ENCODE measurements at places on chromosomes 5 and 9. TPM values are rescaled to one million over a fixed set of nuclear protein-coding genes. Genes with fewer than 3 reads are reported as not detected.

GRCh38 chr5:113253037-113253436 is 181.8 kb downstream of the TSSK1B start:
- H3K36me3 ChIP-seq, result no peaks in the 10 kb centered on the region
- H3K27ac ChIP-seq, result no peak overlapping the region
- no peaks in the 10 kb centered on the region for H3K27me3 ChIP-seq
- peaks cover 19% of the 10 kb centered on the region for H3K4me1 ChIP-seq

DNA sequence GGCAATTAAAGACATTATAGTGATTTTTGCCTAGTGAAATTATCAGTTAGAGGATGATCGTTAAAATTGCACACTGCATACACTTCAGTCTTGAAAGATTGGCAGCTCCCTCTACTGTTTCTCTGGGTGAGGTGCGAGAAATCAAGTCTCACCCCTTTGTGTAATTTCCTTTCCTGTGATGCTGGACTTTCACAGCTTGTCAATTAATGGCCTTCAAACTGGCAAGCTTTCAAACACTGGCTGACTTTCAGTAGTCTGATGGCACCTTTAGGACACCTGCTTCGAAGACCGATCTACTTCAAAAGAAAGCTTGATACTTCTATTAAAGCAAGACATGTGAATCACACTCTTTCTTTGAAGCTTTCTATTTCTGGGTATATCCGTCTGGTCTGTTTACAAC is 706.7 kb upstream of the PTPRD start:
- H3K27ac ChIP-seq, result no peak overlapping the region
- no peaks in the 10 kb centered on the region for H3K4me1 ChIP-seq
- no peaks in the 10 kb centered on the region for H3K27me3 ChIP-seq

DNA sequence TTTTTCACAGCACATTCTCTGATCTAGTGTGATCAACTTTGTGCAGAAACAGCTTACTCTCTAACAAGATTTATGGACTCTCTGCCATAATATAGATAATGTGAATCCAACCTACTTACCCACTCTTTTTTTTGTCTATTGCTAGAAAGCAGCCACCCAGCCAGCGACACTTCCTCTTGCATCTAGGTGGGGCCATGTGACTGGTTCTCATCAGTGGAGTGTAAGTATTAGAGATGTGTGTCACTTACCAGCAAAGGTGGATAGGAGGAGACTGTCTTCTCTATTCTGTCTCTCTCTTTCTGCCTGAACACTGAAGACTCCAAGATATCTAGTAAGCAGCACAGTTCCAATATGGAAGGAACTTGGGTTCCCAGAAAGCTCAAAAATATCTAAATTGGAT is 174.8 kb downstream of the MCTP1 start:
- H3K27ac ChIP-seq, result no peak overlapping the region
- no peaks in the 10 kb centered on the region for H3K36me3 ChIP-seq
- no peak overlapping the region for H3K4me3 ChIP-seq
- DNase-seq, result no peak
- no peaks in the 10 kb centered on the region for H3K27me3 ChIP-seq

DNA sequence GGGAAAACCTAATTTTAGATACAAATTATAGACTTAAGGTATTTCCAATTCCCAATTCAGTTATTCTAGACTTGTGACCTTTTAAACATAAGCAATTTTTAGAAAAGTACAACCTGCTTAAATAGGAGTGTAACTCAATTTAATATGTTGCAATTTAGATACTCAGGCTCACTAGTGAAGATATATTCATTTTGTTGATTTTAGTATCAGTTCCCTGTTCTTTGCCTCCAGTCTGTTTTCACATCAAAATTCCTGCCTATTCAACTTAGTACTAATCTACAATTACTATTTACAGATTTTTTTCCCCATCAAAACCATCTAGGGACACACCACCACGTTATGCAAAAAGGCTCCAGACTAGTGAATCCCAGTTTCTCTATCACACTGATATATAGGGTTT is 30.4 kb downstream of the PWWP2A start:
- no peaks in the 10 kb centered on the region for H3K27me3 ChIP-seq
- no peak for DNase-seq
- H3K27ac ChIP-seq, result no peak overlapping the region
- no peak overlapping the region for H3K4me3 ChIP-seq
- no peaks in the 10 kb centered on the region for H3K4me1 ChIP-seq

DNA sequence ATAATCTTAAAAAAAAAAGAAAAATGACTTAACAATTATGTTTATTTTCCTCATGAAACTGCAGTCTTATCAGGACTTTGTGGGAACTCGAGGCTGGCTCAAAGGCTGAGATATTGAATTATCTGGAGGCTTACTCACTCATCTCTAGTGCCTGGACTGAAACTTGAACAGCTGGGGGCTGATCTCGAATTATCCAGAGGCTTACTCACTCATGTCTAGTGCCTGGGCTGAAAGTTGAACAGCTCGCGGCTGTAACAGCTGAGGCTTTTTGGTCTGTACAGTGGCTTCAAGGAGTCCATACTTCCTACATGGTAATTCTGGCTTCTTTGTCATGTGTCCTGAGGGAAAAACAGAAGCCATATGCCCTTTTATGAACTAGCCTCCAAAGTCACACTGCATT is 371.9 kb downstream of the CETN3 start:
- DNase-seq, result no peak
- H3K36me3 ChIP-seq, result no peaks in the 10 kb centered on the region
- no peaks in the 10 kb centered on the region for H3K27me3 ChIP-seq
- H3K27ac ChIP-seq, result no peak overlapping the region
- no peak overlapping the region for H3K4me3 ChIP-seq
- H3K4me1 ChIP-seq, result no peaks in the 10 kb centered on the region

DNA sequence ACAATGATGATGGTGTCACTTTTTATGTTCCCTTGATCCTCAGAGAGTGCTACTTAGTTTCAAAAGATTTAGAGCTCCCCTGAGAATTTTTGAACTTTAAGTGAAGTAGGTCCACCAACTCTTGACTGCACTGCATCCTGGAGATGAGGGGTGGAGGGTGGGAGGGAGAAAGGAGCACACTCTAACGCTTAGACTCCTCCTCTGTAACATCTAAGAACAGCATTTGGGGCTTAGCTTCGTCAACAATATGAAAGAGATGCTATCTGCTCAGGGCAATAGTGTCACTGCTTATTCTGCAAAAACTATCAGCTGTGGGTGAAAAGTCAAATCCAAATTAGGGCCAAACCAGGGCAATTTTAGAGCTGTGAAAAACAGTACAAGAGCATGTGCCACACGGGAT is 242.8 kb upstream of the EFNA5 start:
- H3K4me1 ChIP-seq, result no peaks in the 10 kb centered on the region
- no peak overlapping the region for H3K4me3 ChIP-seq
- DNase-seq, result no peak
- no peaks in the 10 kb centered on the region for H3K27me3 ChIP-seq
- no peaks in the 10 kb centered on the region for H3K36me3 ChIP-seq
- no peak overlapping the region for H3K27ac ChIP-seq

DNA sequence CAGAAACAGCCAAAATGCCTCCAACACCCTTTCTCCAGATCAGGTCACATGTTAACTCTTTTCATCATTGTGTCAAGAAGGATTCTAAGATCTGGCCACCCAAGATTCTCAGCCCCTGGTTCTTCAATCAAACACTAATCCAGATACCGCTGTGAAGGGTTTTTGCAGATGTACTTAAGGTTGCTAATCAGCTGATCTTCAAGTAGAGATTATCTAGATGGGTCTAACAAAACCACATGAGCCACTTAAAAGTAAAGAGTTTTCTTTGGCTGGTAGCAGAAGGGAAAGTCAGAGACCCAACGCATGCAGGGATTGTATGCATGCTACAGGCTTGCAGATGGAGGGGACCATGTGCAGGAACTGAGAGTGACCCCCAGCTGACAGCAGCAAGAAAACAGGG is 267.9 kb downstream of the CDK5RAP2 start:
- no peak for DNase-seq
- no peak overlapping the region for H3K27ac ChIP-seq
- no peaks in the 10 kb centered on the region for H3K36me3 ChIP-seq
- H3K27me3 ChIP-seq, result no peaks in the 10 kb centered on the region
- no peak overlapping the region for H3K4me3 ChIP-seq
- no peaks in the 10 kb centered on the region for H3K4me1 ChIP-seq

DNA sequence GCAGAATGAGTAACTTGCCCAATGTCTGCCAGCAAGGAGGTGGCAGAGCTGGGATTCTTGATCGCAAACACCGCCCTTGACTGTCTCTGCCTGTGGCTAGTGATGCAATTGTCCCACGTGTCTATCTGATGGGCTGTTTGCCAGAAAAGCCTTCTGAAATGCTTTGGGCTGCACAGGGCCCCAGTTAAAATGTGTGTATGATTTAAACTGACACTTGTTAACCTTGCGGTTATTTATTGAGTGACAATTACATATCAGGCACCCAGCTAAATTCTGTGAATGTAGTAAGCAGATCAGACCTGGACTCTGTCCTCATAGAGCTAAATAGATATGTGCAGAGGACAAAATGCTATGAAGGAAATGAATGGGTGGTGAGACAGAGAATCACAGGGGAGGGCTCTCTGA is 11.6 kb upstream of the IL12B start:
- peak overlapping the region; percentile 31 for H3K27ac ChIP-seq
- peak; percentile 72 for DNase-seq
- peaks cover 15% of the 10 kb centered on the region for H3K4me1 ChIP-seq

DNA sequence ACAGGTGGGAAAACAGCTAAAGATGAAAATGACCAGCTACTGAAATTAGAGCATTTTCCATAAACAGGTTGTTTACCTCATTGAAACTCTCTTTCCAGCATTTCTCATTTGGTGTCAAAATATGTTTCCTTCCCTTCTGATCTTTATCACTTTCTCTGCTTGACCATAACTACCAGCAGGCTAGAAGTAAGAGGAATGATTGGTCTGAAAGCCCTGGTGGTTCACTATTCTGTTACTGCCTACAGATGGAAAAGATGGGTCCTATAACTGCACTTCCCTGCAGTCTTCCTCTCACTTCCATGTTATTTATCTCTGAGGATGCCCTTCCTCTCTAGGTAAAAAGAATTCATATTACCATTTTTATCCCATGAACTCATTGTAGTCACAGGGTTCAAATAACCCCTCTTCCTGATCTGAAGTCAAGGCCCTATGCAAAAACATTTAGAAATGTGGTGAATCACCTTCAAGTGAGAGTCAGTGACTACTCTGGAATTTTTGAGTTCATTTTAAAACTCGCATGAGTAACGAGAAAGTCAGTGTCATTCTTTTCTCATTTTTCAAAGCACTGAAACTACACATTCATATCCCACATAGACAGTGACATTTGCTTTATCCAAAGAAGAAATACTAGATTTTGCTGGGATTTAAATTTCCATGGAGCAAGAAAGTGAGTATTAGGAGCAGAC is 51.7 kb downstream of the ZNF474 start:
- no peaks in the 10 kb centered on the region for H3K36me3 ChIP-seq
- peaks cover 16% of the 10 kb centered on the region for H3K4me1 ChIP-seq
- no peak for DNase-seq
- no peak overlapping the region for H3K4me3 ChIP-seq
- H3K27ac ChIP-seq, result no peak overlapping the region

DNA sequence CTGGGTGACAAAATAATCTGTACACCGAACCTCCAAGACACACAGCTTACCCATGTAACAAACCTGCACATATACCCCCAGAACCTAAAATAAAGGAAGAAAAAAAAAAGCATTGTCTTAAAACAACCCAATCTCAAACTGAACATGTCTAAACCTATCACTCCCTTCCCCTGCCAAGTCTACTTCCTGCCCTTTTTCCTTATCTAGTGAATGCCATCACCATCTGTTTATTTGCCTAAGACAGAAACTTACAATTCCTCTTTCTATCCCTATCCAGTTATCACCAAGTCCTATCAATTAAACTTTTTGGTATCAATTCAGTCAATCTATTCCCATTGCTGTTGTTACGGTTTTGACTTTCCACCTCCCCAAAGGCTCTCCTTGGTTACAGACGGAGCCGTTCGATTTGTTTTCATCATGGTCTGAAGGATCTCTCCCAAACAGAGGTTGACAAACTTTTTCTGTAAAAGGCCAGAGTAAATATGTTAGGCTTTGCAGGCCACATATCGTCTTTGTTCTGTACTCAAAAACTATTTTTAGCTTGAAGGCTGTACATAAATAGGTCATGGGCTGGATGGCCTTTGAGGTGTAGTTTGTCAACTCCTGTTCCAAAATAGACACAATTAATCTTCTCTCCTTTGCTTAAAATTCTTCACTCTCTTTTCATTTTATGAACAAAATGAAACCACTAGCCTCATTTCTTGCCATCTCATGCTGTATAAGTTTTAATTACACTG is 12.1 kb downstream of the NOL8 start:
- no peak overlapping the region for H3K4me3 ChIP-seq
- no peak for DNase-seq
- no peak overlapping the region for H3K27ac ChIP-seq

DNA sequence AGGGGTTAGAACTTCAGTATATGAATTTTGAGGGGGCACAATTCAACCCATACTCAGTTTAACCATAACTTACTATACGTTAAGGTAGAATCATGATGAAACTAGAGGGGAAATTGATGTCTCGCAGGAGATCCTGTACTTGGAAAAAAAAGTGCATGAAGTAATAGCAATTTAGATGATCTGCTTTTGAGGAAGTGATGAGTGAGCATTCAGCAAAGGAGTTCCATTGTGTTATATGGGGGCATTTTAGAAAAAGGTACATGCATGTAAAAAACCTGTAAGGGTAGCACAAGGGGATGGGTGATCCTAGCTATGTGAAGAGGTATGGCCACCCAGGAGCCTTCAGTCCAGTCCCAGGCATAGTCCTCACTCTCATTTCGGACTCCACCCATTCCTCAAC is 14.8 kb upstream of the TMC1 start:
- no peaks in the 10 kb centered on the region for H3K36me3 ChIP-seq
- no peaks in the 10 kb centered on the region for H3K4me1 ChIP-seq
- H3K27me3 ChIP-seq, result no peaks in the 10 kb centered on the region

DNA sequence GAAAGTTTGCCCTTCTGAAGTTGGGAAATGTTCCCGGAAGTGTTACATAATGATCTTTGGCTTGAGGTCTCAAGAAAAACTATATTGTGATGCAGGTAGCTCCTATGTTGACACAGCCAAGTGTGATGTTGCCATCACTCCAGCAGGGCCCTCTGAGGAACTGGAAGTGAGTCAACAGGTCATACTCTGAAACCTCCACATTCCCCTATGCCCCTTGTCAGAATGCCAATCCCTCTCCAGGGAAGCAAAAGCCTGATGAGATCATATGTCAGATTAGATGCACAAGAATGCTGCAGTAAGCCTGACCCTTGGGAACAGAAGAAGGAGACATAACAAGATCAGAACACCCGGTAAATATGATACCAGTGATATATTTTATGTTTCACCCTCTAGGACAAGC is 66.8 kb upstream of the ITGA2 start:
- H3K36me3 ChIP-seq, result peaks cover 30% of the 10 kb centered on the region
- H3K4me1 ChIP-seq, result no peaks in the 10 kb centered on the region
- DNase-seq, result no peak
- H3K27me3 ChIP-seq, result no peaks in the 10 kb centered on the region
- no peak overlapping the region for H3K4me3 ChIP-seq
- H3K27ac ChIP-seq, result no peak overlapping the region

The FOXD4L6 gene
- total RNA-seq, result not detected

The ANKRD34B gene
- 0.35 TPM for total RNA-seq

The SV2C gene
- 0.32 TPM for total RNA-seq

The NCBP1 gene
- 25.4 TPM for total RNA-seq

The TNFSF8 gene
- total RNA-seq, result 3.8 TPM

The ASPN gene
- 7.5 TPM for total RNA-seq

The NTNG2 gene
- total RNA-seq, result 7.6 TPM

The PCA3 gene
- not detected for total RNA-seq

The MACIR gene
- total RNA-seq, result 4.2 TPM

The TPM2 gene
- 161 TPM for total RNA-seq

The FGD3 gene
- 21.6 TPM for total RNA-seq

The ACSL6 gene
- total RNA-seq, result 0.98 TPM

The PPIC gene
- 43.0 TPM for total RNA-seq

The TSLP gene
- 1.7 TPM for total RNA-seq

The ARID3C gene
- total RNA-seq, result not detected

The DHFR gene
- total RNA-seq, result 9.0 TPM

The ADAMTSL2 gene
- total RNA-seq, result 17.4 TPM

All from upper lobe of right lung (tissue), 1 donor.